Adrenal gland (tissue), 19 donors: ENCODE measurements at places on chromosomes 7 and 10. TPM values are rescaled to one million over a fixed set of nuclear protein-coding genes. Genes with fewer than 3 reads are reported as not detected.
A peak's percentile ranks its signal among the peaks of the same experiment; 100 is the strongest.

- no peak overlapping the region for H3K27ac ChIP-seq
- no peaks in the 10 kb centered on the region for H3K36me3 ChIP-seq
- no peak overlapping the region for H3K4me3 ChIP-seq
- no peaks in the 10 kb centered on the region for H3K27me3 ChIP-seq
- no peak for DNase-seq
- H3K4me1 ChIP-seq, result peaks cover 6% of the 10 kb centered on the region
These were observed 13.9 kb upstream of the ZNF282 start for GRCh38 chr7:149181450-149181790.

GRCh38 chr7:24346129-24346528 lies 62.1 kb downstream of the NPY start:
- H3K27ac ChIP-seq, result no peak overlapping the region
- H3K4me1 ChIP-seq, result no peaks in the 10 kb centered on the region
- H3K36me3 ChIP-seq, result no peaks in the 10 kb centered on the region
- no peaks in the 10 kb centered on the region for H3K27me3 ChIP-seq
- no peak overlapping the region for H3K4me3 ChIP-seq

DNA sequence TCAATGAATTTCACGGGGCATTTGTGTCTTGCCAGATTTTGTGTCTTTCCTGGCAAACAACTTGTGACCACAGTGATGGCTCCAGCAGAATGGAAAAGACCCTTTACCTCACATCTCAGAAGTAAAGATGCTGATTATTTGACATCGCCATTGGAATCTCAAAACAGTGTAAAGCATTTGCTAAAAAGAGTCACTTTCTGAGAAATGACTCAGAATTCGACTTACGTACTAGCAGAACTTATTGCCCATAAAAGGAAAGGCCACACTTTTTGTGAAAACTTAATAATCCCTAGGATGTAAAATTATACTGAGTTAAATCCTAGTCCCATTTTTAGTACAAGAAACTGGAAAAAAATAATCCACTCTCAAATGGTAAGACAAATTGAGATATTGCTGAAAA lies 35.9 kb upstream of the PRKCQ start:
- no peaks in the 10 kb centered on the region for H3K4me1 ChIP-seq
- H3K4me3 ChIP-seq, result no peak overlapping the region
- no peak for DNase-seq

DNA sequence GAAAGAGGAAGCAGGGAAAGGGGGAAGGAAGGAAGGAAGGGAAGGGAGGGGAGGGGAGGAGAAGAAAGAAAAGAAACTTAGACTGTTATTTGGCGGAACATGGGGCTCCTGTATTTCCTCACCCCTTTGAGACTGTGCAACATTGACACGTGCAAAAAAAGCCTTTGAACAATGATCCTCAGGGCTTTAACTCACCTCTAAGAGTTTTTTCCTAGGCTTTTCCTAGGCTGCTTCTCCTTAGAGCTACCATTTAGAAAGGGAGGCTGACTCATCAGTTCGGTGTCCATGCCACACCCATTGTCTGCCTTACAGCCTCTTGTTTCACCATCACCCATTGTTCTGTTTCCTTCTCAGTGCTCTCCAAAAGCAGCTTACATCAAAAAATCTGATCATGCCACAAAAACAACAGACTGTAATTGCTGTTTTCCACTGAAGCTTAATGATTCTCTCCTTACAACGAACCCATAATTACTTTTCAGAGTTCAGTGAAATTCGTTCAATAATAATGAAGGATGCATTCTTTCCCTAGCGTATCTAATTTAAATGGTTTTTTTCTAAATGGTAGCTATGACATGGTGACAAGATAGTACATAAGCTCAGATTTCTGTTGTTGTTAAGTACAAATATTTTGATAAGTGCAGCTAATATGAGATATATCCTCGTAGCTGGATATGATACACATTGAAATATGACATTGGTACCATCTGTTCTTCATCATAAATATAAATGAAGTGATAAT lies 90.8 kb downstream of the PRLHR start:
- no peak overlapping the region for H3K4me3 ChIP-seq
- peak; percentile 18 for DNase-seq
- no peak overlapping the region for H3K27ac ChIP-seq
- H3K27me3 ChIP-seq, result no peaks in the 10 kb centered on the region
- no peaks in the 10 kb centered on the region for H3K36me3 ChIP-seq

The CALML5 gene
- total RNA-seq, result not detected
